SK-N-SH (cell line): ENCODE measurements at places on chromosomes 2 and 18. TPM values are rescaled to one million over a fixed set of nuclear protein-coding genes. Genes with fewer than 3 reads are reported as not detected.

DNA sequence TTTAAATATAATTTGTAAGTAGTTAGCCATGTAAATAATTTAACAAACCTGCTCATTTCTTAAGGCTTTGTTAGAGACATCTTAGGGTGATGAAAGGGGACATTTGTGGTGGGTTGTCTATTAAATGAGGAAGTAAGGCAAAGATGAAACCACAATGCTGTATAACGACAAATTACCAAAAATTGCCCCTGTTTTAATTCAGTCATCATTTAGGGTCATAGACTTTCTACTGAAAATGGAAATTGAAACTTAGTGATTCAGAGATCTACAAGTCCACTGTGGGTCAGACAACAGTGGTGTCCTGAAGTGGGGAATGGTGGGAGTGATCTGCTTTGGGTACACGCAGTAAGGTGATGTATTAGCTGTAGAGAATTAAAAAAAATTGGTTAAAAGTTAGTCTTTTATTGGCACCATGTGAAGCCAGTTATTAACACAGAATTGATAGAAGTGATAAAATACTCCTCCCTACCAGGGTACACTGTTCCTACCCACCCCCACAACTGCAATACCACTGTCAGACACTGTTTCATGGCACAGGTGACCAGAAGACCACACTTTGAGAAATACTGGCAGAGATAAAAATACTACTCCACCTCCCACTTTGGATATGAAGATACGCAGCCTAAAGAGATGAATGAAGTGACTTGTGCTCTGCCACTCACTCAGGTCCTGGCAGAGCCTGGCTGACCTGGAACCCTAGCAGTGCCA, 13.4 kb downstream of the CERS6 start:
- DNase-seq = no peak

- DNase-seq = peak; percentile 65
Measured at GRCh38 chr2:18387441-18388206, 172.8 kb downstream of the RDH14 start.

DNA sequence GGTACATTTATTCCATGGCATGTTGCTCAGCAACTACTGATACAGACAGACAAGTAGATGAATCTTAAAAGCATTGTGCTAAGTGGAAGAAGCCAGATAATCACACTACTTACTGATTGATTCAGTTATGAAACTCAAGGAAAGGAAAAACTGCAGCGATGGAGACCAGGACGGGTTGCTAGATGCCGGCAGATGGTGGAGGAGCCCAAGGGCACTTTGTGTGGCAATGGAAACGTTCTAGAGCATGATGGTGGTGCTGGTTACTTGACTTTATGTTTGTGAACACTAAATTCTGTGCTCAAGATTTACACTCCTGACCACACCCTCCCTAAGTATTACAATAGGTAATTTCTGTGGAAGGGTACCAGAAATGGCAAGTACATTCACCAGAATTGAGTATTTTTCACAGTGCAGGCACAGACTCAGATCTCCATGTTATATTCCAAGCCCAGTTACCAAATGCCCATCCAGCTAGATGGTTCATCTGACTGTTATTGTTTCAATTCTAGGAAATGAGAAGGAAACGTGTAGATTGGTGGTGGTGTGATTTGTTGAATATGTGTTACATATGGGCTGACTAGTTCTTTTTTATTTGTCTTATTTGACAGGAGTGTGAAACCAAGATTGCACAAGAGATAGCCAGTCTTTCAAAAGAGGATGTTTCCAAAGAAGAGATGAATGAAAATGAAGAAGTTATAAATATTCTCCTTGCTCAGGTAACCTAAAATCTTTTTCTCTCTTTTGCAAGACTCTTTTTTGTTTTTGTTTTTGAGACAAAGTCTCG, 55.1 kb downstream of the RALBP1 start:
- DNase-seq = no peak

DNA sequence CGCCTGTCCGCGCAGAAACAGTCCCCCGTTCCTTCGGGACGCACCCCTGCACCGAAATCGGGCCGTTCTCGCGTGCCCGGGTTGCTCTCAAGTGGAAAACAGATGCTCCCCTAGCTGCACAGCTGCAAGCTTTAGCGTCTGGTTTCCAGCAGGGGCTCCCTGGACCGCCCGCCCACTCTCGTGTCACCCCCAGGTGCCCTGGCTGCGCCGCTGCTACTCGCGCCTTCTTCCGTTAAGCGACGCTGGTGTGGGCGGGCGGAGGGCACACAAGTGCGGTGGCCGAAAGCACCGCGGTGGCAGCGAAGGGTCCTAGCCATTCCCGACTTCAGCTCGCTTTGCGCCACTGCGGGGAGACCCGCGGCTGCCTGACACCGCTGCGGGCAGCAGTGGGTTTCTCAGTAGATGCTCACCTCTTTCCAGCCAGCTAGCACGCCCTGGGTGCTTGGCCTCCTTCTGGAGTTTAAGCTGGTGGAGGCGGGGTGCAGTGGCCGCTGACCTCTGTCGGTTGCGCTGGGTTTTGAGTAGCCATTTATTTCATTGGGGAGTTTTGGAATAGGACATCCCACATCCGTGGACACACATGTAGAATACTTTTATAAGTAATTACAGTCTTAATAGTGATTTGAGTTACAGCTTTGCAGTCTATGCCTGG, 806 bp downstream of the ZNF407 start:
- peak; percentile 85 for DNase-seq

DNA sequence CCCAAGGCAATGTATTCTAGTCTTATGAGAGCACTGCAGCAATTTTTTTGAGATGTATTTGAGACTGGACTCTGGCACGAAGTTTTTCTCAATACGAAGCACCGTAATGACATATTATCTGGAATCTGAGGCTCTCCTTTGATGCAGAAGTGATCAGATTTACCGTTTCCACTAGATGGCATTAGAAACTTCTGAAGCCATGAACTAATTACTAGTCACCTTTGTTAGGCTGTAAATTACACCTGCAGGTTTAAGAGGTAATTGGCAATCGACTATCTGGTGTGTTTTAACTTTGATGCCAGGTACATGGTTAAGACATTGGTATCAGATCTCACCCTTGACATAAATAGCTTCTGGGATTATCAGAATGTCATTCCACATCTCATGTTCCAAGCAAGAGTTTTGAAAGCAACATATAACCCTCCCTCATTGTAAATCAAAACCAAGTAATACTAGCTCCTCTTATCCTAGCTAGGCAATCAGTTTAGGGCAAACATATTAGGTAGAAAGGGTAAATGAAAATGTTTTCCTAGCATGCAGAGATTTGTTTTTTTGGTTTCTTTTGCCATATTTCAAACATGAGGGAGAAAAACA, 254.6 kb upstream of the SPRED2 start:
- DNase-seq = no peak

GRCh38 chr2:74551530-74551929, 2.2 kb downstream of the LOXL3 start:
- no peak for DNase-seq

GRCh38 chr18:3219631-3220335, at the start of gene MYOM1:
Gene MYOM1, minus strand, starts transcription at chr18:3219968. Its CDS starts 4,745 bp downstream, at chr18:3215223.
- no peak for DNase-seq

The SMCHD1 gene
- polyA plus RNA-seq = 8.9 and 10.9 TPM in 2 replicates

The FOXI3 gene
- polyA plus RNA-seq = 0.02 TPM in 1 of 2 replicates, not detected in the other

DNA sequence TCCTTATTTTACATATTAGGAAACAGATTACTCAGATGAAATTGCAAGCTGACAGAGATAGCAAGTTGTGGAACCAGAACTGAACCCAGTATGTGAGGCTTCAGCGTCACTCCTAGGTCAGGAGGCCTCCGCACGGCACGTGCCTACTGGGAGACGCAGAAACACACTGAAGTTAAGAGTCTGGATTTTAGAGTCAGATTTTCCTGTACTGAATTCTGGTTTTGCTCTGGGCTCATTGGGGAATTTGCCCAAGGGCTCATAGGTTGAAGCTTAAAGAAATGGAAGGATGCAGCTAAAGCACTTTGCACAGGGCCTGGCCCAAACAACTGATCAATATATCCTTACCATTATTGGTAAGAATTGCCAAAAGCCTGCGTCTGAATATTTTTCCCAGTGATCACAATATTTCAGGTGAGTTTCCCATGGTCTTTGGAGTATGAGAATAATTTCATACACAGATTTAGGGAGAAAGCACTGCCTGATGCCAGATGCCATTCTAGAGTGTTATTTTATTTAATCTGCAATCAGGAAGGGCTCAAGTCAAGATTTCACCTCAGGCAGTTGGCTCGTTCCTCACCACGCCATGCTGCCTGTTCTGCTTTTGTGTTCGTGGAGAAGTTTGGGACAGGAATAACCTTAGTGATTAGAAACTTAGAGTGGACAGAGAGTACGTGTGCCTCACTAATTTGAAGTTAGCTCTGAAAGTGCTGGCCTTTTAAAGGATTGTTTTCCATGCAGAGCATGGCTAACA, 331.9 kb downstream of the MYCN start:
- DNase-seq = peak; percentile 56

DNA sequence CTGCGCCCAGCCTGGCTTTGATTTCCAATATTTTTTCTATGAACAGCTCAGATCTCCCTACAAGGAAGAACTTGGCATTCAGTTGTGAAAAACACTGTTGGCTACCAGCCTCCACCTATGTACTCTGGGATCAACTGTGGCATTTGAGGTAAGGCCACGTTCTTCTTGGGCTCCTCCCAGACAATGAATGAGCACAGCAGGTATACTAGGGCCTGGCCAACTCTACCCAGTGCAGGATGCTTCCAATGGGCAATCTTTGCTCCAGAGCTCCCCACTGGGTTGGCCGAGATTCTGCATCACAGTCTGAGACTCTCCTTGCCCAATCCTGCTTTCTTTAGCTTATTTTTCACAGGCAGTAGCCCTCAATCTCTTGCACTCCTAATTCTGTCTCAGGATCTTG, 75.9 kb downstream of the TMEM131 start:
- DNase-seq = no peak

- no peak for DNase-seq
Measured at GRCh38 chr2:170166735-170167134, 11.2 kb upstream of the MYO3B start.

- no peak for DNase-seq
Measured at GRCh38 chr18:75000920-75001319, 208.0 kb downstream of the PTGR3 start.

GRCh38 chr2:72033636-72034035, 114.0 kb downstream of the CYP26B1 start:
- peak; percentile 2 for DNase-seq
